ENCODE measurements at places on chromosomes 2 and 18. TPM values are rescaled to one million over a fixed set of nuclear protein-coding genes. Genes with fewer than 3 reads are reported as not detected.
A peak's percentile ranks its signal among the peaks of the same experiment; 100 is the strongest.

DNA sequence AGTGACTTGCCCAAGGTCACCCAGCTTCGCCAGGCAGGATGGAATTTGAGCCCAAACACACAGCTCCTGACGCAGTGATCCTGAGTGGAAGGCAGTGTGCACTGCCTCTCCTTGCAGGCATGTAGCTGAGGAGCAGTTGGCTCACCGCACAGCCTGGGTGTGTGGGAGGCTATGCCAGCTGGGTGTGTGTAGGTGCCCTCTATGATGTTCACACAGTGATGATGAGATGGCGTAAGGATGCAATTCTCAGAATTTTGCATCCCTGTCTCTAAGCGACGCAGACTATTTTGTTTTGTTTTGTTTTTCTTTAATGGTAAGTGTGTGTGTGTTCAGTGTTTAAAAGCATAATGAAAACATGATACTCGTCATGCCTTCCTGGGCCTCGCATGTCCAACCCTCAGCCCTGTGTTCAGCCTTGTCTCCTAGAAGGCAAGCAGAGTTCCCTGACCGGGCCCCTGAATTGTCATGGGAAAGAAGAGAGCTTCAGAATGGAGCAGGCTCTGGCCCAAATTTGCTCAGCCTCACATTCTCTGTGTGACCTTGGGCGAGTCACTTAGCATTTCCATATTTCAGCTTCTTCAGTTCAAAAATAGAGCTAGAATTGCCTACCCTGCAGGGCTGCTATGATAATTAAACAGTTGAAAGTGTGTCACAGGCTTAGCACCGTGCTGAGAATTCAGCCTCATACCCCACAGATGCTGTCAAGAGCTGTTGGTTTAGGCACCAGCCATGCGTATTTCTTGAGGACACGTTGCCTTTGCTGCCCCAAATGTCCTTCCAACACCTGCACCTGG is 603.6 kb upstream of the RAB6C start:
- no peaks in the 10 kb centered on the region for H3K4me1 ChIP-seq
- no peak overlapping the region for H3K4me3 ChIP-seq
- no peaks in the 10 kb centered on the region for H3K27me3 ChIP-seq
- no peaks in the 10 kb centered on the region for H3K36me3 ChIP-seq
- no peak overlapping the region for H3K27ac ChIP-seq

DNA sequence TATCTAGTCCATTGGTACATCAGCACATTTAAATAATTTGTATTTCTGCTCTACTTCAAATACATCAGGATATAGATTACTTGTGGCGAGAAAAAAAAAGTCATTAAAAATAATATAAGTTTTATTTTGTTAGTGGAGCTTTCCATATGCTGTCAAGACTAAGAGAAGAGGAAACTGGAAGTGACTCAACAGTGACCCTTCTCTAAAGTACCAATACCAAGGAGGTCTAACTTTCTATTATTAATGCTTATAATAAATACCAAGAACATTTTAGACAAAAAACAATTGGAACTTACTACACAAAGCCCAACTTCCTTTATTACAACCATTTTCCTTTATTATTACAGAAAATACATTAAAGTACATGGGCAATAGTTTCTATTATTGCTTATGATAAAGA is 39.8 kb downstream of the TTR start:
- no peak overlapping the region for H3K4me3 ChIP-seq
- no peak overlapping the region for H3K27ac ChIP-seq
- no peak for DNase-seq
- no peaks in the 10 kb centered on the region for H3K4me1 ChIP-seq
- no peaks in the 10 kb centered on the region for H3K27me3 ChIP-seq

DNA sequence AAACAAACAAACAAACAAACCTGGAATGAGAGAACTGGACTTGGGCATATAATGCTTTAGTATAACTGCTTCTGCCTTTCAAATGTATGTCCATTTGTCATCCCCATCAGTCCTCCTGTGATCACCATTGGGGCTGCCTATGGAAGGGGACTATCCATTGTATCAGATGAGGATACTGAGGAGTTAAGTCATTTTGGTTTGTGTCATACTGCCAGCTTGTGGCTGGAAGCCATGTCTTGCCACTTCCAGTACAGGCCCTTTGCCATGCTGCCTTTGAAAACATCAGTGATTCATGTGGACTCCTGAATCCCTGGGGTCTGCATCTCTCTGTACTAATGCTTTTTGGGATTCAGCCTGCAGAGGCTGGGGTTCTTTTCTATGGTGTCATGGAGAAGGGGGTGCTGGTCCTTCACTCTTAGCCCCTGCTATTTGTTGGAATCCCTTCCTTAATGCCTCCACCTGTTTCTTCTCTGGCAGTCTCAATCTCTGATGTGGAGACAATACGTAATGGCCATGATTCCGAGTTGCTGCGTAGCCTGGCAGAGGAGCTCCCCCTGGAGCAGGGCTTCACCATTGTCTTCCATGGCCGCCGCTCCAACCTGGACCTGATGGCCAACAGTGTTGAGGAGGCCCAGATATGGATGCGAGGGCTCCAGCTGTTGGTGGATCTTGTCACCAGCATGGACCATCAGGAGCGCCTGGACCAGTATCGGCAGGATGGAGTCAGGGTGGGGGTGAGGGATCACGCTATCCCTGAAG is 10.6 kb downstream of the PLCD4 start:
- DNase-seq, result no peak
- peaks cover 3% of the 10 kb centered on the region for H3K4me1 ChIP-seq
- no peaks in the 10 kb centered on the region for H3K36me3 ChIP-seq
- no peak overlapping the region for H3K4me3 ChIP-seq
- H3K27me3 ChIP-seq, result no peaks in the 10 kb centered on the region
- H3K27ac ChIP-seq, result no peak overlapping the region

GRCh38 chr2:125108251-125108650 is 1083.2 kb downstream of the CNTNAP5 start:
- H3K27ac ChIP-seq, result no peak overlapping the region
- no peaks in the 10 kb centered on the region for H3K27me3 ChIP-seq
- no peak for DNase-seq
- H3K36me3 ChIP-seq, result no peaks in the 10 kb centered on the region

GRCh38 chr2:174553811-174554493 is 43.7 kb downstream of the WIPF1 start:
- H3K4me3 ChIP-seq, result no peak overlapping the region
- no peak for DNase-seq
- H3K4me1 ChIP-seq, result no peaks in the 10 kb centered on the region
- H3K27me3 ChIP-seq, result no peaks in the 10 kb centered on the region
- peaks cover 10% of the 10 kb centered on the region for H3K36me3 ChIP-seq

GRCh38 chr2:39568561-39569006 is 97.1 kb upstream of the TMEM178A start:
- no peaks in the 10 kb centered on the region for H3K27me3 ChIP-seq
- H3K4me1 ChIP-seq, result no peaks in the 10 kb centered on the region
- no peak overlapping the region for H3K4me3 ChIP-seq
- peak; percentile 48 for DNase-seq

DNA sequence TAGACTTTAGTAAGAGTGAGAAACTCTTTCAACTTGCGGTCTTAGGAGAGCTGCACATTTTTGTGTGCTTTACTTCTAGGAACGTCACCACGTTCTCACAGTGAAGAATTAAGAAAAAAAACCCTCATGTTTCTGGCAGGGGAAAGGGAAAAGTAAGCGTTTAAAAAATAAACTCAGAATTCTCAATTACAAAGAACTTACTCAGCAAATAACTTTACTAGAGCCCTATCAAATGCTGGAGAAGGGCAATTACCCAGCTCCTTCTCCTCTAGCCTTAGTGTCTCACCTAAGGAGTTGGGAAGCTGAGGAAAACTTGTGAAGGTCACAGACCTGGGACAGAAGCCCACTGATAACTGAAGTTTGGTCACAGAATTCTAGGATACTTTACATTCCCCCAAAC is 1500.3 kb downstream of the LRP1B start:
- H3K4me3 ChIP-seq, result no peak overlapping the region
- H3K27me3 ChIP-seq, result no peaks in the 10 kb centered on the region
- DNase-seq, result no peak
- no peaks in the 10 kb centered on the region for H3K36me3 ChIP-seq
- no peak overlapping the region for H3K27ac ChIP-seq

DNA sequence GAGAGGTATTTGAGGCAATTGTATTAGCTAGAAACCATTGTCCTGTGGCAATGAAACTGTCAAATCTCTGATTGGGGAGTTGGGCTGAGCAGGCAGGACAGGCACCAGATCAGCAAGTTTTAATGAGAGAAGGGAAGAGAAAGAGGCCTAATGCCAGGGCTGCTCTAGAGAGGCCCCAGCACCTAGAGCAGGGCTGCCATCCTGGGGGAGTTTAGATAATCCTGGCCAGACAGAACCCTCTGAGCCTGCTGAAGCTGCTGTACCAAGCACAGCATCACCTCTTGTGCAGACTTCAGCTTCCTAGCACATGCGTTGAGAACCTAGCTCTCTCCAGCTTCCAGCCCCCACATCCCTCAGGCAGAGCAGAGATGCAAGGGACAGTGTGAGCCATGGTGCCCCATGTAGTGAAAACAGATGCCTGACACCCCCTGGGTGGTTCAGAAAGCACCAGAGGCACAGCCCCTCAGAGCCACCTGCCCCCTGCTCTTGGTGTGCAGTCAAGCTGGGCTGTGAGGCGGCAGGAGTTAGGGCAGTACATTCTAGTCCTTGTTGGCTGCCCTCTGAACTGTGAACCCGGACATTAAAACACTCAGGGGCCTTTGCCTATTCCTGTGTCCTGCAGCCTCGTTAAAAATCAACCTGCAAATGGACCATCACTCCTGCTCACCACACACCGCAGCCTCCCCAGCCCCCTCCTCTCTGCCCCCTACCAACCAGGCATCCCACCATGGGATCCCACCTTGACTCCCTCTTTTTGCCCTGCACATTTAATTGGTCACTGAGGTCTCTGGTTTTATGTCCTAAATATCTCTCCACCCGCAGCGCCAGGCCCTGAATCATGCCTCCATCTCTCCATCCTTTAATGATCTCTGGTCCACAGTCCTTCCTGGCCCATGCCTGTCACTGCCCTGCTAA is 52.7 kb downstream of the ADD2 start:
- no peak overlapping the region for H3K27ac ChIP-seq
- H3K4me1 ChIP-seq, result no peaks in the 10 kb centered on the region
- H3K27me3 ChIP-seq, result no peaks in the 10 kb centered on the region
- H3K36me3 ChIP-seq, result no peaks in the 10 kb centered on the region
- no peak for DNase-seq

DNA sequence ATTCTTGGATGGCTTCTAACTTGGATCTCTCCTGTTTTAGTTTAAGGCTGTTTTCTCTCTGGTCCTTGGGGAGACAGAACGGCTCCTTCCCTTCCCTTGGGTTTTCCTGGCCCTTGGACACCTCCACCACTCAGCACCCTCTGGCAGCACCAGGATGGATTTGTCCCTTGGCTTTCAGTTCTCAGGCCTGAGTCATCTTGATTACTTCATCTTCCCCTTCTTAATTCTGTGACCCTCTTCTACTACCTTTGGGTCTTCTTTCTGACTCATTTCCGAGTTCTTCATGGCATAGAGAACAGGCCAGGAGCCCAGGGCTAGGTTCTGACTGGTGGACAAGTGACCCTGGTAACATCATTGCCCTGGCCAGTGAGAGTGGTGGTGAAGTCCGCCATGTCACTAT is 14.9 kb downstream of the IGFBP2 start:
- no peaks in the 10 kb centered on the region for H3K36me3 ChIP-seq
- DNase-seq, result no peak
- H3K4me1 ChIP-seq, result no peaks in the 10 kb centered on the region
- H3K27me3 ChIP-seq, result no peaks in the 10 kb centered on the region

- peaks cover 32% of the 10 kb centered on the region for H3K4me1 ChIP-seq
- H3K27me3 ChIP-seq, result no peaks in the 10 kb centered on the region
- peak; percentile 92 for DNase-seq
Observed at GRCh38 chr2:28452534-28453081, 43.3 kb upstream of the PLB1 start.

GRCh38 chr2:39567507-39567906 is 98.2 kb upstream of the TMEM178A start:
- no peak for DNase-seq
- H3K27ac ChIP-seq, result no peak overlapping the region
- H3K4me3 ChIP-seq, result no peak overlapping the region
- no peaks in the 10 kb centered on the region for H3K4me1 ChIP-seq
- H3K36me3 ChIP-seq, result no peaks in the 10 kb centered on the region

DNA sequence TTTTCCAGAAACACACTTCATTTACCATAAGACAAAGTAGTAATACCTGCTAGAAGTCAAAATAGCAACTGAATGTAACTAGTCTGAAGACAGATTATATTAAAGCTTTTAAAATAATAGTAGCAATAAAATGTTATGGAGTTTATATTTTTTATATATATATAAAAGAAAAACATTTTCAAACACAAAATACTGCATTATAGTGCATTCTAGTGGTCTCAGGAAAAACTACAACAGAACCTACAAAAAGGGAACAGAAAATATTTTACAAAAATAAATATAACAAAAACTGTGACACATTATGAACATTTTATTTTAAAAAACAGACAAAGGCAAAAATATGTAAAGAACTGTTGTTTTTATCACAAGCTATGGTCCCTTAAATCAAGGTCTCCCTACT is 48.0 kb downstream of the STRN start:
- H3K4me1 ChIP-seq, result peaks cover 4% of the 10 kb centered on the region
- H3K27ac ChIP-seq, result no peak overlapping the region
- H3K27me3 ChIP-seq, result no peaks in the 10 kb centered on the region
- DNase-seq, result no peak
- H3K36me3 ChIP-seq, result no peaks in the 10 kb centered on the region
- H3K4me3 ChIP-seq, result no peak overlapping the region

GRCh38 chr2:8478471-8478793 is 203.4 kb upstream of the ID2 start:
- no peak for DNase-seq
- H3K27me3 ChIP-seq, result no peaks in the 10 kb centered on the region
- H3K36me3 ChIP-seq, result no peaks in the 10 kb centered on the region
- H3K4me3 ChIP-seq, result no peak overlapping the region

GRCh38 chr2:23772056-23772455 is 154.9 kb downstream of the ATAD2B start:
- no peak overlapping the region for H3K4me3 ChIP-seq
- DNase-seq, result no peak
- no peak overlapping the region for H3K27ac ChIP-seq
- H3K36me3 ChIP-seq, result peaks cover 69% of the 10 kb centered on the region
- H3K4me1 ChIP-seq, result no peaks in the 10 kb centered on the region
- H3K27me3 ChIP-seq, result no peaks in the 10 kb centered on the region

Gene FRZB
- polyA plus RNA-seq, result 2.3 TPM

Gene CD207
- not detected for polyA plus RNA-seq

Gene TACR1
- 1.8 TPM for polyA plus RNA-seq

Gene RAB11FIP5
- polyA plus RNA-seq, result 14.8 TPM

Gene USP14
- polyA plus RNA-seq, result 45.5 TPM
